ENCODE measurements at places on chromosomes 4 and X.
A peak's percentile ranks its signal among the peaks of the same experiment; 100 is the strongest.

GRCh38 chr4:87839592-87839946 lies 6.8 kb downstream of the MEPE start:
- DNase-seq: no peak

GRCh38 chrX:23616361-23616760 lies 50.9 kb upstream of the PRDX4 start:
- DNase-seq: peak; percentile 13

GRCh38 chr4:86840858-86841257 lies 8.3 kb downstream of the SLC10A6 start:
- DNase-seq: no peak

GRCh38 chr4:98619180-98619579 lies 39.2 kb downstream of the TSPAN5 start:
- no peak for DNase-seq

- no peak for DNase-seq
These were observed 9.7 kb downstream of the GIMD1 start for GRCh38 chr4:106358899-106359298.

Data from fibroblast of the conjunctiva (primary cell).